ENCODE measurements at places on chromosomes 4 and X. TPM values are rescaled to one million over a fixed set of nuclear protein-coding genes. Genes with fewer than 3 reads are reported as not detected.

Gene CTAG1B
- not detected for total RNA-seq

Gene UGT2B11
- total RNA-seq = not detected

Gene STATH
- not detected for total RNA-seq

Gene ARMCX1
- 81.6 TPM for total RNA-seq

Gene SH2D1A
- not detected for total RNA-seq

All from melanocyte of skin (primary cell).